ENCODE measurements at places on chromosomes 4 and X.

DNA sequence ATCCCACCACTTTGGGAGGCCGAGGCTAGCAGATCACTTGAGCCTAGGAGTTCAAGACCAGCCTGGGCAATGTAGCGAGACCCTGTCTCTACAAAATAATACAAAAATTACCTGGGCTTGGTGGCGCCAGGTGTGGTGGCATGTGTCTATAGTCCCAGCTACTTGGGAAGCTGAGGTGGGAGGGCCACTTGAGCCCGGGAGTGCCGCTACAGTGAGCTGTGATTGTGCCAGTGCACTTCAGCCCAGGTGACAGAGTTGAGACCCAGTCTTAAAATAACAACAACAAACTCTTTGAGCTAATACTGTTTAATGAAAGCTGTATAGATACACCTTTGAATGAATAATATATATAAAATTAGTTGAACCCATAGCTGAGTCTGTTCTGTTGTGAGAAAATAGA, 9.7 kb downstream of the BCORL1 start:
- no peak for DNase-seq

- peak; percentile 57 for DNase-seq
These were observed 51.3 kb upstream of the NFKB1 start for GRCh38 chr4:102449751-102450352.

DNA sequence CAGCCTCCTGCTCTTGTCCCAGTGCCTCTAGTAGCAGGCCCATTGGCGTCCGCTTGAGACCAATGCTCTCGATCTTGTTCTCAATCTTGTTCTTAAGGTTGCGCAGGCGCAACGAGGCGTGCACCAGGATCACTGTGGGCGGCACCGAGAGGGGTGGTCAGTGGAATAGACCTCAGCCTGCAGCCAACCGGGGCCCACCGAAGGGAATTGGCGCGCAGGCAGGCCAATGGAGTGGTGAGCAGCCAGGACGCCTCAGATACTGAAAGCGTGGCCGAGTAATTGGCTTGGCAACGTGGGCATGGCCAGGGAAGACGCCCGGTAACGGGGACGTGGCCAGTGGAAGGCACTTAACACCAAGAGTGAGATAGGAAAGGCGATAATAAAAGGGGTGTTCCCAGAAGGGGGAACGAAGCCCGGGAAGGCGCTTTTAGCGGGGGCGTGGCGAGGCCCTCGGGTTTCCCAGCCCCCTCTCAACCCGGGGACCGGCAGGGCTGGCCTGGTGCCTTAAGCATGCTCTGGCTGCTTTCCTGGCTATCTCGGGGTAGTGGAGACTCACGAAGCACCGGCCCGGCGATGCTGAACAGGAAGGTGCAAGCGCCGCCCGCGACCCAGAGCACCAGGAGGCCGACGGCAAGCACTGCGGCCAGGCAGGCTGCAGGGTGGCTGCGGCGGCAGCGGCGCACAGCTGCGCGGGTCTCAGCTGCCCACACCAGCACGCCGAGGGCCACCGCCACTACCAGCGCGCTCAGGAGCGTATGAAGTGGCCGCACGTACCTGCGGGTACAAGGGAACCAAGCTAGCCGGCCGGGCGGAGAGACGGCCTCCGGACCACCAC, 1.7 kb downstream of the PRAF2 start:
- DNase-seq, result peak; percentile 15

DNA sequence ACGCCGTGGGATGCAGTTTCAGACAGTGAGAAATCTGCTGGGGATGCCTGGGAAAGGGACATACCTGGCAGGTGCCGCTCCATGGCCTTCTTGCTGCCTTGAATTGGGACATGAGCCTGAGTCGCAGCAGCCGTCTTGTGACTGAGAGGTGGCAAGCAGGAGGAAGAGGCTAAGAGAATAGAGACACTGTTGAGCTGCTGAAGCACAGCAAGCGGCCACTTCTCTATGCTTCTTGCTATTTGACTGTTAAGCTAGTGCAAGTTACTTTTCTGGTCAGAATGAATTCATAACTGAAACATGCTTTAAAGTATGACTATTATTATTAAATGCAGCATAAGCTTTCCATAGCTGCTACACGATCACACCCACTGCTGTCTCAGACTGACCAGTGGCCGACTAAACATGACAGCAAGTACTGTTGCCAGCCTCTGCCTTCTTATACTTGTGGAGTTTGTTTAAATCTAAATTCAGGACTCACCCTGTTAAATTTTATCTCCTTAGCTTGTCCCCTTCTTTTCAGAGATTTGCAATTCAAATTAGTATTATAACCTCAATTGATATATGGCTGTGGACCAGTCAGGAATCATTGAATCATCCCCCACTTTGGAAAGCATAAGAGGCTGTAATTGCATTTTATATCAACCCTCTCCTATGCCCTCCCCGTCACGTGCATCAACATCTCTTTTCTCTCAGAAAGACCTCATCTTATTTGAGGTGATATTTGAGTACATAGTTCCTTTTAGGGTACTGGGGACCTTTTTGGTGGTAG, 24.8 kb upstream of the ACSL1 start:
- DNase-seq, result no peak

DNA sequence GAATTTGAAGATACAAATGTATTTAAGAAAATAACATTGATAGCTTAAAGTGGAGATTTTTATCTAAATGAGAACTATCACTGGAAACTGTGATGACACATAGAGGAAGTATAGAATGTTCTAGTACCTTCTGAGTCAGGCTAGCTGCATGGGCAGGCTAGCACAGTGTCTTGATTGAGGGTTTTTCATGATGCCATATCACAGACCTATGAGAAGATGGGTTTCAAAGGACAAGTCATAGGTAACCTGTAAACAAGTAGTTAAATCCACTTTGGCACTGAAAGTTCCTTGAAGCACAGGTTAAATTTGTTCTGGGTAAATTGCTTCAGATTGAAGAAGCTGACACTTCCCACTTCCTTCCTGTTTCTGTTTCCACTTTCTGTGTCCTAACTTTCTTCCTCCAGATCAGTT, 48.2 kb upstream of the CDKN2AIP start:
- DNase-seq, result no peak

DNA sequence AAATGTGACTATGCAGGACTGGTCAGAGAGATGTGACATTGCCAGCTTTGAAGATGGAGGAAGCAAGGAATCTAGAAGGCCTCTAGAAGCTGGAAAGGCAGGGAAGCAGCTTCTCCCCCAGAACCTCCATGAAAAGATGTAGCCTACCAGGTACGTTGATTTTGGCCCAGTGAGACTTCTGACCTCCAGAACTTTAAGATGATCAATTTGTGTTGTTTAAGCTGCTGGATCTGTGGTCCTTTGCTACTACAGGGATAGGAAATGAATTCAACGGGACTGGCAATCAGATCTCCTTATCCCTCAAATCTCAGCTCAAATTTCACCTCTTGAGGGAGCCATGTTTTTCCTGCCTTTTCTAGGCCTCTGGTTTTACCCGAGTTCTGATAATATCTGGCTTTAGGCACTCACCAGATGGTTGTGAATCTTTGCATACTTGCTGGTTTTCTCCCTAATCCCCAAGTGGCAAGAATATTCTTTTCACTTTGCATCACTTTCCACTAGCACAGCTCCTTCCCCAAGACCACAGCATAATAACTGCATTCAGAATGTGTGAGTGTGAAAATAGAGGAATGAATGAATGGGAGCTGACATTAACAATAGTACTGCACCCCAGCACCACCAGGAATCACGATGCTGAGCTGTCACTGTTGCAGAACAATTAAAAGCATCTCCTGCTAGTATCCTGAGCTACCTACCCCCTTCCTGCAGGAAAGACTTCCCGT, 25.5 kb upstream of the TMSB4X start:
- peak; percentile 23 for DNase-seq

- no peak for DNase-seq
These were observed 1793.7 kb upstream of the TENM3 start for GRCh38 chr4:180449395-180449956.

- DNase-seq, result peak; percentile 42
These were observed 97.4 kb upstream of the MYOZ2 start for GRCh38 chr4:119038116-119038841.

DNA sequence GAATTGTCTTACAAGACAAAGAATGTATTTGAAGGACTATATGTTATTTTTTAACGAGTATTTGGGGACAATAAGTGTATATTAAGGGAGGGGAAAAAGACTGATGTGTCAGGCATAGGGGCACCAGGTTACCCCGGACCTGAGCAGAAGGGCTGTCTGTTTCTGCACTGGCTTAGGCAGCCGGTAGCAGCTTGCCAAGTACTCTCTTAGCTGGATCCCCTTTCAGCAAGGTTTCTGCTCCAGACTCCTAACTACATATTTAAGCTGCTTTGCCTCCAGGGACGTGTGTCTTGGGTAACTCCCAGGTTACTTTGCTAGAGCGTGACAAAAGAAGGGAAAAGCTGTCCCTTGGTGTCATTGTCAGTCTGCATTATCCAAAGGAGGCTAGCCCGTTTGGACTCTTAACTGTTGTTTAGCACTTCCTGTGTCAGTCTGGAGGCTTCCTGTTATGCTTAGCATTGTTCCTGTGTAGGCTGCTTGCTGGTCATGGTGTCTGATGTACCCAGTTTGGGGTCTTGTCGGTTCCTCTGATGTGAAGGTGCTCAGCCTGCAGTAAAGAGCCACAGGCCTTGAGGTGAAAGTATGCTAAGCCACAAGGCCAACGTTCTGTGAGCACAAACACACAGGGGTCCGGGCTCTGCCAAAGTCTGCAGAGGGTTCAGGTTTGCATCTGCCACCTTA, 11.6 kb downstream of the CXCR3 start:
- DNase-seq, result no peak

DNA sequence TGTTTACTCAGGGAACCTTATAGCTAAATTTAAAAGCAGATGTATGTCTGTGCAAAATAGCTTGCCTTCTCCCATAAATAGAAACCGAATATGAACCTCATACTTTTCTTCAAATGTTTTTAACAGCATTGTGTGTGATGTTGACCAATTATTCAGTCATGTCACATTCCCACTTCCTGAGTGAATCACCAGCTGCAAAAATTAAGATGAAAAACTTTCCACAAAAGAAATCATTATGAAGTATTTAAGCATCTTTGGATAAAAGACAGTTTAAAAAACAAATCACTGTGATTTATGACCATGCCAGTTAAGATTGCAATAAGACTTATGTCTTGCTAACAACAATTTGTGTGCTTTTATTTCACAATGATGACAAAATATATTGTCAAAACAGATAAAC, 220.1 kb downstream of the PDGFC start:
- peak; percentile 66 for DNase-seq

GRCh38 chr4:100060765-100061416, 110.8 kb upstream of the H2AZ1 start:
- DNase-seq, result no peak

GRCh38 chr4:8114456-8115202, 44.0 kb downstream of the ABLIM2 start:
- DNase-seq, result no peak

- DNase-seq, result peak; percentile 21
These were observed 9.7 kb upstream of the ZNF674 start for GRCh38 chrX:46554942-46555341.

DNA sequence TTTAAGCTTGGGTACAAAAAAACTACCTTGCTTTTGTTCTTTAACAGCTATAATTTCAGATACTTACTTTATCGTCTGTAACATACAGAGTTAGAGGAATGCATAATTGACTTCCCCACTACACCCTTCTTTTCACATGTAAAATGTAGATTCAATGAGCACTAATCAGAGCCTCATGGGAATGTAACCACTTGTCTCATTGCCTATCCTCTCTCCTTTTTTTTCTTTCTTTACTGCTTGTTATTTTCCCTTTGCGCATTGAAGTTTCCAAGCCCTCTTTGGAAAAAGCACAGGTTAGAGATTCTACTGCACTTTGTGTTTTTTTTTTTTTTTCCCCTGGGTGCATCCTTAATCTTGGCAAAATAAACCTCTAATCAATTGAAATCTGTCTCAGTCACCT, 965.1 kb upstream of the PABPC4L start:
- DNase-seq, result no peak

DNA sequence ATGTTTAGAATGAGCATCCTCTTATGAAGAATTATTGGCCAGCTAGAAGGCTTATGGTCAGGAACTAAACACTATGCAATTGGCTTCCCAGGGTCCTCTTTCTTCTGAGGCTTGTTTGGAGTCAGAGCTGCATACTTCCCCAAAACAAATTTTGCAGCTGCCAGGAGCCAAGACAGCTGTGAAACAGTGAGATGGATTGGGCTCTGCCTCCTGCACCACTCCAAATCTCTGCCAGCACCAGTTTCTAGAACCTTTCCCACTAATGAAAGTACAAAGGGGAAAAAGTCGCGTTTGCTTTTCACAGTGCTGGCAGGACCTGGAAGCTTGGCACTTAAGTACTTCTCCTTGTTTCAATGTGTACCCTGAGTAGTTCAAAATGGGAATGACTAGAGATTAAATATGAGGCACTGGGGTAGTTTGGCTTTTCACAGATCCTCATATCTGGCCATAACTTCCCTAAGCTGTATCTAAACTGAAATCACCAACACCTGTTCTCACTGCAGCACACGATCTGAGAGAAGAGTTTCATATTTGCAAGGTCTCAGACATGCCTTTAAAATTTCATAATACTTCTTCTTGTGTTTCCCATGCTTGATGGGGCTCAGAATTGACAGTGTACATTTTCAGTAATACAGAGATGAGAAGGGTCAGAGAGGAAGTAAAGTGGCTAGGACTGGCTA, 20.7 kb upstream of the AR start:
- DNase-seq, result no peak

DNA sequence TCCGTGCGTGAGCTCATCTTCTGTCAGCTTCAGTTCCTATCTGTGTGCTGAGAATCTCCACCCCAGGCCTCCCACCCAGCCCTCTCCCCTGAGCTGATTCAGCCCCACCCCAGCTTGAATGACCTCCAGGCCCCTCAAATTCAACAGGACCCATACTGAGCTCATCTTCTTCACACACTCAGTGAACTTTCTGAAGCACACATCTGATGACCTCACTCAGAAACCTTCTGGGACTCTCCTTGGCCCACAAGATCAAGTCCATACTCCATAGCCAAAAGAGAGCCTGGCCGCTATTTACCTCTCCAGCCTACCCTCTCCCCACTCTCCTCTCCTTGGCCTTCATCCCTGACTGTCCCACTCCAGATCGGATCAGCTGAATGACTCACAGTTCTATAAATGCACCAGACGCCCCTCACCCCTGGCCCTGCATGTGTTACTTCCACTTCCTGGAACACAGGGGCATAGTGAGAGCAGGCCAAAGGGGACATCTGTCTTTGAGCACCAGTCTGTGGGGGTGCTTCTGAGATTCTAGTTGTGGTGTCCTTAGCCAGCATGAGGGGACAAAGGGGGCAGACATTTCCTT, 62.5 kb downstream of the PJA1 start:
- no peak for DNase-seq

DNA sequence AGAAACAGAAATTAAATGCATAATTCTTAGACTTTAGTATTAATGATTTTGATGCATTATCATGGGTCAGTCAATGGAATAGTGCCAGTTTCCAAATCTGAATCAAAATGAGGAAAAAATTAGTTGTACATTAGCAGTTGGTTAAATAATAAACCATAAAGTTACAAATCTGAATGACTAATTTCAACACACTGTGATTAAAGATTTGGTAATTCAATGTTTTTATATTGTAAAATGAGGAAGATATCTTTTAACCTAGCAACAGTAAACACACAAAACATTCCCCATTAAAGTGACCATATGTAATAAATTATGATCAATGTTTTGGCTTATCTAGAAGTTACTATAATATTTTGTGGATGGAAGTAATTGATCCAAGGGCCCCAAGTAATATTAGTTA, 1.6 kb downstream of the FBXO8 start:
- no peak for DNase-seq

Data from EL (cell line).